ENCODE measurements at places on chromosomes 12 and 14. TPM values are rescaled to one million over a fixed set of nuclear protein-coding genes. Genes with fewer than 3 reads are reported as not detected.

- H3K27ac ChIP-seq, result no peak overlapping the region
- no peaks in the 10 kb centered on the region for H3K27me3 ChIP-seq
- no peak overlapping the region for H3K4me3 ChIP-seq
- H3K36me3 ChIP-seq, result no peaks in the 10 kb centered on the region
Measured at GRCh38 chr14:59097681-59098080, 90.8 kb upstream of the DAAM1 start.

DNA sequence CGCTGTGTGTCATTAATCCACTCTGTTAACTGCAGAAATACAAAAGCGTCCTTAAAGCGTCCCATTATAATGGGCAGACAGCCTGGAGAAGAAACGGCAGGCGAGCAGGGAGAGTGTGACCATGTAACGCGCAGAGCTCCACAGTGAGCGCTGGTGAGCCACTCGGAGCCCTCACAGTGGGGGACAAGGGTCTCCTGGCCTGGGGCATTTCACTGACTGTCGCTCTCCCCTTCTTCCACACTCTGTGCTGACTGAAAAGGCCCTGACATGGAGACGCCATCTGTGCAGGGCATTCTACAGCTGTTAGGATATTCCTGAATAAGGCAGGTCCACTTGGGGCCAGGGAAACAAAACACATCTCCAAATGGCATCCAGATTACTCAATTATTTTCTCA lies 24.2 kb downstream of the CCDC92 start:
- H3K4me1 ChIP-seq, result peaks cover 60% of the 10 kb centered on the region
- H3K27ac ChIP-seq, result no peak overlapping the region
- H3K36me3 ChIP-seq, result peaks cover 28% of the 10 kb centered on the region
- no peak for DNase-seq
- no peak overlapping the region for H3K4me3 ChIP-seq

The NOVA1 gene
- total RNA-seq, result 8.9 TPM

- H3K4me1 ChIP-seq, result peaks cover 15% of the 10 kb centered on the region
- H3K27me3 ChIP-seq, result no peaks in the 10 kb centered on the region
- H3K4me3 ChIP-seq, result no peak overlapping the region
- H3K36me3 ChIP-seq, result no peaks in the 10 kb centered on the region
- no peak for DNase-seq
- no peak overlapping the region for H3K27ac ChIP-seq
Measured at GRCh38 chr14:96051231-96051630, 12.1 kb downstream of the C14orf132 start.

DNA sequence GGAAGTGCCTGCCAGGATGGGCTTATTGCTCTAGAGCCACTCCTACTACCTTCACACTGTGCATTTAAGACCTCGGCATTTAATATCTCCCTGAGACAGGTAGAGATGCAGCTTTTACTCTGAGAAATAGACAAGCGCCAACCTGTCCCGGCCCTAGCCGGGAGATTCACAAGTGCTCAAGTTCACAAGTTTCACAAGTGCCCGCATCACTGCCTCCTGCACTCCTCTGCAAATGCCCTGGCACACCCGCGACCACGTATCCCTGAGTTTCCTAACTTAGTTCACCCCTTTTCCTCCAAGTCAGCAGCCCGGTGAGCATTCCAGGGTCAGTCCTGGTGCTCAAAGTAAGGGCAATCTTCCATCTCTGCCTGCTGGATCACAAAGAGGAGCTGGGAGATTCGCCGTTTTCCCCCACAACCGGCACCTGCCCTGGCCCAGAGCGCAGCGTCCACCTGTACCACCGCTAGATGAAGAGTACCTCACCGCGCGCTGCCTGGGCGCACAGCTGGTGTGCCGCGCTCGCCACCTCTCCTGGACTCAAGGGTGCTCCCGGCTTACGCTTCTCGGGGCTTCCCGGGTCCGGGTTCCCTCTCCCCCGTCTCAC lies 5.0 kb upstream of the SLC38A4 start:
- peak overlapping the region; percentile 17 for H3K27ac ChIP-seq
- peaks cover 16% of the 10 kb centered on the region for H3K4me1 ChIP-seq
- peak overlapping the region; percentile 32 for H3K4me3 ChIP-seq
- DNase-seq, result no peak
- no peaks in the 10 kb centered on the region for H3K36me3 ChIP-seq
- peaks cover 56% of the 10 kb centered on the region for H3K27me3 ChIP-seq

DNA sequence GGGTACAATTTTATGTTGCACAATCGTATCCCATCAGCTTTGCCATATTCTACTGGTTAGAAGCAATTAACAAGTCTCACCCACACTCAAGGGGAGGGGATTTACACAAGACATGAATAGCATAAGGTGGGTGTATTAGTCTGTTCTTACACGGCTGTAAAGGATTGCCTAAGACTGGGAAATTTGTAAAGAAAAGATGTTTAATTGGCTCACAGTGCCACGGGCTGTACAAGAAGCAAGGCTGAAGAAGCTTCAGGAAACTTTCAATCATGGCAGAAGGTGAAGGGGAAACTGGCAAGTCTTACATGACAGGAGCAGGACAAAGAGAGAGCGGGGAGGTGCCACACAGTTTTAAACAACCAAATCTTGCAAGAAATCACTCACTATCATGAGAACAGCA lies 231.8 kb upstream of the AMIGO2 start:
- H3K27me3 ChIP-seq, result no peaks in the 10 kb centered on the region
- peaks cover 6% of the 10 kb centered on the region for H3K4me1 ChIP-seq
- H3K27ac ChIP-seq, result no peak overlapping the region
- no peaks in the 10 kb centered on the region for H3K36me3 ChIP-seq

DNA sequence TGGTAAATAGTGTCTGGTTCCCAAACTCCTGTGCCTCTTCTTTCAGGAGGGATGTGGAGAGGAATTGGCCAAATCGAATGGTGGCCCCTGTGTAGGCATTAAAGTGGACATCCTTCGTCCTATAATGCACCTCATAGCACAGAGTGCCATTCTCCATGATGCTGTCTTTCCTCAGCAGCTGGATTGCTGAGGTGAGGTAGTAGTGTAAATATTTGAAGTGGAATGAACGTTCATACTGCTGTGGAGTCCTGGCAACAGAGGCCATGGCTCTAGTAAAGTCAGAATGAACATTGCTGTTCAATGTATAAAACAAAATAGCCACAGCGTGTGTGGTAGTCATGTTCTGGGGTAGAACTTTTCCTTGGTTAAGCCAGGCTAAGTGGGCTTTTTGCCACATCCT lies 2.7 kb downstream of the ART4 start:
- peaks cover 46% of the 10 kb centered on the region for H3K4me1 ChIP-seq
- H3K27ac ChIP-seq, result no peak overlapping the region
- H3K27me3 ChIP-seq, result no peaks in the 10 kb centered on the region

- no peak for DNase-seq
- no peaks in the 10 kb centered on the region for H3K36me3 ChIP-seq
- H3K4me3 ChIP-seq, result no peak overlapping the region
- H3K4me1 ChIP-seq, result no peaks in the 10 kb centered on the region
Measured at GRCh38 chr12:105860561-105861207, 278.1 kb downstream of the NUAK1 start.

DNA sequence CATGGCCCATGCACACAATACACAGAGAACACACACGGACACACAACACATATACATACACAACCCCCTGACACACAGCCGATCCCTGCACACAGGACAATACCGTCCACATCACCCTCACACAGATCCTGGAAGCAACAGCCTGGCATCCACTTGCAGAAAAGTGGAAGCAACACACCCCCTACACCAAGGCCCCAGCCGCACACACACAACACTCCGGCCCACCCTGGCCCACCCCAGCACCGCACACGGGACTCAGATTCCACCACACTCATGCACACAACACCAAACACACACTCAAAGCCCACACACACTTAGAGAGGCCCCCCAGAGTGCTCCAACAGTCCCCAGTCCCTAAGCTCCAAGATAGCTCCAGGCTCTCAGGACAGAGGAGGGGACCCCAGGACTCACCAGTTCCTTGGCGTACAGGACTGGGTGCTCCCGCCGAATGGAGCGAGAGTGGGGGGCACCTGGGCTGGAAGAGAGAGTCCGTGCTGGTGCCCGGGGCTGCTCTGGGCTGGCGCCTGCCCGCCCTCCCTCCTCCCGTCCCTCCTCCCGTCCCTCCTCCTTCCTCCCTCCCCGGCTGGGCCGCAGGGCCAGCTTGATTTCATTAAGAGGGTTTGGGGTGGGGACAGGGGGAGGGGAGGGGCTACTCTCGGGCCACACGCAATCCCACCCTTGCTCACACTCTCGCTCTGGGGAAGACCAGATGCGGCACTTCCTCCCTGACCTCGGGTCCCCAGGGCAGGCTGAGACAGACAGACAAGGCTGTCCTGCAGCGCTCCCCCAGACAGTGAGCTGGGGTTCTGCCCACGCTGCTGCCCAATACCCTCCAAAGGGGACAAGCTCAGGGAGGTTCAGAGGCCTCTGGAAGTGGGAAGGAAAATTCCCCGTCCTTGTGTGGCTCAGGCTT lies at the start of gene TMEM119:
Gene TMEM119, minus strand, starts transcription at position 526 of the 913 bp plus-strand sequence. CDS start 5,701 bp downstream, outside the sequence.
- no peak for DNase-seq
- H3K27me3 ChIP-seq, result no peaks in the 10 kb centered on the region
- H3K27ac ChIP-seq, result peak within 1 kb of the TSS; percentile 44

DNA sequence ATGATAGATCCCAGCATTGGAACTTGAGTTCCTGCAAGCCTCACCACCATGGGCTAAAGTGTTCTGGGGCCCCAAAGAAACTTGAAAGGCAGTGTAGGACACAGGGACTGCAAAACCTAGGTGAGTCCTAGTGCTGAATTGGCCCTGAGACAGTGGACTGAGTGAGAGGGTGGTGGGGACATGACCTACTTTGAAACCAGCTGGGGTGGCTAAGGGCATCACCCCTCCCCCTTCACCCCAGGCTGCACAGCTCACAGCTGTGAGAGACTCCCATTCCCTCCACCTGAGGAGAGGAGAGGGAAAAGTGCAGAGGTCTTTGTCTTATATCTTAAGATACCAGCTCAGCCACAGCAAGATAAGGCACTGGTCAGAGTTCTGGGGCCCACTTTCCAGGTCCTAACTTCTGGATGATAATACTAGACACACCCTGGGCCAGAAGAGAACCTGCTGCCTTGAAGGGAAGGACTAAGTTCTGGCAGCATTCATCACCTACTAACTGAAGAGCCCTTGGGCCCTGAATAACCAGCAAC lies 62.5 kb downstream of the MAPKAPK5 start:
- H3K27me3 ChIP-seq, result no peaks in the 10 kb centered on the region
- no peak for DNase-seq
- peaks cover 39% of the 10 kb centered on the region for H3K36me3 ChIP-seq
- H3K4me1 ChIP-seq, result no peaks in the 10 kb centered on the region
- no peak overlapping the region for H3K4me3 ChIP-seq

The RFX4 gene
- not detected for total RNA-seq

GRCh38 chr14:92542766-92543554 lies 29.4 kb downstream of the RIN3 start:
- no peaks in the 10 kb centered on the region for H3K27me3 ChIP-seq
- H3K36me3 ChIP-seq, result no peaks in the 10 kb centered on the region
- no peak overlapping the region for H3K4me3 ChIP-seq
- no peak overlapping the region for H3K27ac ChIP-seq

GRCh38 chr14:58078068-58078467 lies 73.9 kb downstream of the ARMH4 start:
- H3K4me3 ChIP-seq, result no peak overlapping the region
- no peak overlapping the region for H3K27ac ChIP-seq
- peaks cover 4% of the 10 kb centered on the region for H3K4me1 ChIP-seq

DNA sequence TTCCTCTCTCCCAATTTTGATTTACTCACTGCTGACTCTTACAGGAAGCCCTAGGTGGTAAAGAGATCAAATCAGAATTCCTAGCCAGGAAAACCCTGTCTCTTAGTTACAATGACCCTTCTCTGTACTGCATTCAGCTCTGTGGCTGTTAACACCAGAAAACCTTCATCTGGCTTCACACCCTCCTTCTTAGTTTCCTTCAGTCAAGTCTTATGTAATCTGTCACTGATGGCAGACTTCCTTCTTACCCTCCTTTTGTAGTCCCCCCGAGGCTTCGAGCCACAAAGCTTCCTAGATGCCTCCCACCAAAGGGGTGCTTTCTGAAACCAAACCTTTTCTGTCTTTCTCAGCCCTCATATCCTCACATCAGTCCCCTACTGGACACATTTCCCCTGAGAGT lies 16.5 kb downstream of the NGDN start:
- H3K27me3 ChIP-seq, result no peaks in the 10 kb centered on the region
- no peaks in the 10 kb centered on the region for H3K36me3 ChIP-seq
- no peak overlapping the region for H3K27ac ChIP-seq
- no peak overlapping the region for H3K4me3 ChIP-seq
- no peaks in the 10 kb centered on the region for H3K4me1 ChIP-seq

DNA sequence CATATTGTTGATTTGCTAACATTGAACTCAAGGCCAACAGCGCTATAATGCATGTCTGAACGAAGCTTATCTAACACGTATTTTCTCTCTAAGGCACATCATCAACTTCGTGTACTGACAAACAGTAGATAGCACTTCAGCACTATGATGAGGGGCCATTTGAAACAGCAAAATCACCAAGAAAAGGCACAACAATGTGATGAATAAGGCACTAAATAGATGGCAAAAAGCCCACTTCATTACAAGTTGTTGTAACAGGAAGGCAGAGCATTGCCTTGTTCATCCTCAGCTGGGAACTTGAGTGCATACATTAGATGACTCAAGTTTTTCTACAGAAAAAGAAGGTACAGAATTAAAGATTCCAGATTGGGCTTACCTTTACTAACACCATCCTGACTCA lies 75.2 kb downstream of the LIN7A start:
- H3K27ac ChIP-seq, result no peak overlapping the region
- no peak for DNase-seq
- no peak overlapping the region for H3K4me3 ChIP-seq
- peaks cover 10% of the 10 kb centered on the region for H3K4me1 ChIP-seq

The MEG3 gene
- total RNA-seq, result 22.9 TPM

GRCh38 chr12:133105620-133106019 lies 24.5 kb downstream of the ZNF891 start:
- H3K27ac ChIP-seq, result no peak overlapping the region
- H3K27me3 ChIP-seq, result no peaks in the 10 kb centered on the region
- H3K4me1 ChIP-seq, result no peaks in the 10 kb centered on the region
- DNase-seq, result no peak

DNA sequence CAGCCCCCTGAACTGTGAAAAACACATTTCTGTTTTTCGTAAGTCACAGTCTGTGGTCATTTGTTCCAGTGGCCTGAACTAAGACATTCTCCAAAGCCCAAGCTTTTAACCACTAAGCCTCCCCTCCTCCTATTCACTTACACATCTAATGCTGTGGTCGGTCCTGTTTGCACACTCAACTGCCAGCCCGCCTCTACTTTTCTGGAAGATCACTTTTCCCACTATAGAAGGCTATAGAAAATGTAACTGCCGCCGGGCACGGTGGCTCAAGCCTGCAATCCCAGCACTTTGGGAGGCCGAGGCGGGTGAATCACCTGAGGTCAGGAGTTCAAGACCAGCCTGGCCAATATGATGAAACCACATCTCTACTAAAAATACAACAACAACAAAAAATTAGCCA lies 524.7 kb upstream of the TMEM132C start:
- no peak overlapping the region for H3K4me3 ChIP-seq
- no peak overlapping the region for H3K27ac ChIP-seq
- no peaks in the 10 kb centered on the region for H3K27me3 ChIP-seq
- H3K4me1 ChIP-seq, result no peaks in the 10 kb centered on the region
